ENCODE measurements at places on chromosomes 5 and 9.

- DNase-seq, result no peak
These were observed 50.3 kb downstream of the GNAQ start for GRCh38 chr9:77981332-77981731.

GRCh38 chr5:53430618-53431252 is 49.7 kb upstream of the FST start:
- no peak for DNase-seq

- no peak for DNase-seq
These were observed 107.4 kb upstream of the LARP1 start for GRCh38 chr5:154647761-154648145.

- DNase-seq, result no peak
These were observed 12.8 kb downstream of the MRPL36 start for GRCh38 chr5:1786621-1787471.

DNA sequence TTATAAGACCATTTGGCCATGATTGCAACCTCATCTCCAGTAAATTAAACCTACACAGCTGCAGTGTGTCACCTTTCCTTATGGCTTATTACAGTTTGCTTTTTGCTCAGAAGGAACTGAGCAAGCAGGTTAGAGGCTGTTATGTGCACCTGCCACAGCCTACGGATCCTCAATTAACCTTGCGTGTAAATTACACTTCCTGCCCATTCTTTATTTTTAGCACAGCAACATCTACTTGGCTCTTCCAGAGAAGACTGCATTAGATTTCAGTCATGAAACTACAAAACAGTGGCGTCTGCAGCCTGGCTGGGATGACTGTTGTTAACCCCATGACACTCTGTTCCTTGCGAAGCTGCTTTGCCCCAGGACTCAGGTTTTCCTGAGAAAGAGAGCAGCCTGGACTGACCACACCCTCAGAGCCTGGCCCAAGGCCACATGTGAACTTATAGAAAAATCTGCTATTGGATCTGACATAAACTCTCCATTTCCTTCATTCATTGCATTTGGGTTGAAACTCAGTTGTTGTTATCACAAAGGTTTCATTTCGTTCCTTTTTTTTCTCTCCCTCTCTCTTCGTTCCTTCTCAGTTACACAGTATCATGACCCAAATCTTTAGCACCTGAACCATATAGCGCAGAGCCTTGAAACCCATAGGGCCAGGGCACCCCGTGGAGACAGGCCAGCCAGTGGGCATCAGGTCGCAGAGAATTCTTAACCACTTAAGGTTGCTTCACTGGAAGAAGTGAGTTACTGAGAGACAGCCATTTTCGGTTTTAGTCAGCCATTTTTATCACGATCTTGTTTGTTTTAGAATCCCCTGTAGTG is 138.6 kb downstream of the PALM2AKAP2 start:
- DNase-seq, result no peak

DNA sequence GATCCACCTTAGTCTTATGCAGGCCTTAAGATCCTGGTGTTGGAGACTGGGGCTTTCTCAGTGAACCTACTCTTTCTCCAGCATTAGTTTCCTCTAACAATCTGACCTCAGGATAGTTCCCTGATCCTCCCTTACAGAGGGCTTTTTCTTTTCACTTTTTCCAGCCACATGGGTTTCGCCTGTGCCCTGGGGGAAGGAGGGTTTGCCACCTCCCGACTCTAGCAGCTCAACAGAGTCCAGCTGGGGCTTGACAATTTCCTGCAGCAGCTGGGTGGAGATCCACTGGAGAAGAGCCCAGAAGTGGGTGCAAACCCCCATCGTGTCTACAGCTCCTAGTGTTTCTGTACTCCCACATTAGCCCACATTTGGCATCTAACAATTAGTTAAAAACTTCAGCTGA is 7.6 kb upstream of the TMEM252 start:
- DNase-seq, result no peak

GRCh38 chr5:58490402-58491050 is 709 bp upstream of the GAPT start:
- no peak for DNase-seq

DNA sequence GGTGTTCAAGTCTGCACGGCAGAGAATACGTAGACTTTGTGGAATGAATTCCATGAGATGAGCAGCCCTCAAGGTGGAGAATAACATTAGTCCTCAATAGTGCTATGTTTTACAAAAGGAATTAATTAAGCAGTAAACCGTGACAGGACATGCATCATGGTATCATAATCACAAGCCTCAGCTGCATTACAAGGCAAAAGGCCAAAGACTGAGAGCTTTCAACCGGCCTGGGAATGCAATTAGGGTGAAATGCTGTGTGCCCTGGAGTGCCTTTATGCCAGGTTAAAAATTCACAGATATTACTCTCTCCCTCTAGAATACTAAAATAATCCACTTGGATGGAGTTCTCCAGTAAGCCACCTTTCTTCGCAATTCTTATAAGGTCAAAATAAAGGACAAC is 270.6 kb downstream of the MLLT3 start:
- no peak for DNase-seq

DNA sequence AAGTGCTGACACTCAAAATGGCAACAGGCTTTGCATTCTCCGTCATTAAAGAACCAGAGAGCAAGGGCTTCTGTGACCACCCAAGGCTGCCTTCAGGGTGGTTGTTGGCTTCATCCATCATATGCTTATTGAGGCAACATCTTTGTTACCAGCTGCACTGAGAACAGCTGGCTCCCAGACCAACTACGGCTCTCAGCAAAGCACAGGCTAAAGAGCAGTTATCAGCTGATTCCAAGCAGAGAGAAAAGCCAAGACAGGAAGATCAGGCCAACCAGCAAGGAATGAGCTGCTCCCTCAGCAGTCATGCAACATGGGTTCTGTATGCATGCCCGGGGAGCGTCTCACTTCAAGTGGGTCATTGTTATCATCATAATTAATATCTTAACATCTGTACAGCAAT is 358.9 kb downstream of the ACTL7B start:
- no peak for DNase-seq

GRCh38 chr5:163306421-163306820 is 131.0 kb upstream of the CCNG1 start:
- DNase-seq, result no peak

DNA sequence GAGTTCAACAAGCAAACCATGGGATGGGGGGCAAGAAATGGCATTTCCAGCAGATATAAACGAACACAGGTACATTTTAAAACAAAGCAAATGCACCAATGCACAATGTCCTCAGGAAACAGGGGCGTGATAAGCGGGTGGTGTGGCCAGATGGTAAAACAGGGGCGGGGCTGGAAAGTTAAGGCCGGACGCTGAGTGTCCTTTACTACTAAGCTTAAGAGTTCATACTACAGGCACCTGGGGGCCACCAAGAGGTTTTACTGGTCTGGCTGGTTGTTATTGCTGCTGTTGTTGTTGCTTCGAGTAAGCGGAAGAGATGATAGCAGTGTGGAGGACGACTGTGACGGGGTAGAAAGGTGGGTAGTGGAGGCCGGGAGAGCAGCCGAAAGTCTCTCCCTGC is 99.8 kb downstream of the ATPSCKMT start:
- DNase-seq, result no peak

DNA sequence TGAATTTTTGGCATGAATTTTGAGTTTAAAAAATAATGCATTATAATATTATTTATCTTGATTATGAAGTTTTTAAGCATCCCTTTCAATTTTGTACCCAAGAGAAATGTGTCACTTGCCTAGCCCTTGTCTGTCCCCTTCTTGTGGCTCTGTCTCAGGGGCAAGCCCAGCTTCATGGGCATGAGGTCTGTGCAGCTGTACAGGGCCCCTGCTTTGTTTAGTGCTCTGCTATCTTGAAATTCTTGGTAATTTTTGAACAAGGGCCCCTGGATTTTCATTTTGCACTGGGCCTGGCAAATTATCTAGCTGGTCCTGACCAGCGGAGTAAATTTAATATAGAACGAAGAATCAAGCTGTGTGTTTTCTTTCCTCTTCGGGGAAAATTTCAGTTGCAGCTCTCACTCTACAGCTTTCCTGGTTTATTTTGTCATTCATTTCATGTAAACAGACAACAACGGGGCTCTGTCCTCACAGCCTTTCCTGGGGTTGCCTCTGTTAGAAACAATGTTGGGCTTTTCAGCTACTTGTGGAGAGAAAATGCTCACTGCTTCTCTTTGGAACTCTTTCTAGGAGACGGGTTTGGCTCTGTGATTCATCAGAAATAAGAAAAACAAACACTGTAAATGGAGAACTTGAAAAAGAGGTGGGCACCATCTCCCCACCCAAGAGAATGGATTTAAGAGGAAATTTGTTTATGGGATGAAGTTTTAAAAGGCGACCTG is 41.1 kb downstream of the LIX1 start:
- no peak for DNase-seq

GRCh38 chr5:45105491-45105994 is 296.8 kb downstream of the MRPS30 start:
- DNase-seq, result no peak

DNA sequence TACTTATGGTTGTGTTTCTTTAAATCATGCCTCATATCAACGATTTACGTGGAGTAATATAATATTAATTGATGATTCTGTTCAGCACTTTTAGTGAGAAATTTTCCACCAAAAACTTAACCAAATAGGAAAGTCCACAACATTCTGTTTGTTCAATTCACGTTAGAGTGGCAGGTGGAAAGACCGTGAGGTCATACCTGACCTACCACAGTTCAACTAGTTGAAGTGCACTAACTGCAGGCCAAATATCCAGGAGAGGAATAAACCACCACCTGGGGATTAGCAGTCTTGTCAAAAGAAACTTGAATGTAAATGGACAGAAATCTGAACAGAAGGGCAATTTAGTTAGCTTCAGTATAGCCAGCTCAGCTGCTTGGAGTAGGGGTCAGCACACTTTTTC is 577.7 kb downstream of the KIF4B start:
- no peak for DNase-seq

- no peak for DNase-seq
These were observed 84.7 kb upstream of the TNFSF8 start for GRCh38 chr9:115015018-115015635.

GRCh38 chr5:95113489-95113888 is 171.4 kb downstream of the MCTP1 start:
- no peak for DNase-seq

DNA sequence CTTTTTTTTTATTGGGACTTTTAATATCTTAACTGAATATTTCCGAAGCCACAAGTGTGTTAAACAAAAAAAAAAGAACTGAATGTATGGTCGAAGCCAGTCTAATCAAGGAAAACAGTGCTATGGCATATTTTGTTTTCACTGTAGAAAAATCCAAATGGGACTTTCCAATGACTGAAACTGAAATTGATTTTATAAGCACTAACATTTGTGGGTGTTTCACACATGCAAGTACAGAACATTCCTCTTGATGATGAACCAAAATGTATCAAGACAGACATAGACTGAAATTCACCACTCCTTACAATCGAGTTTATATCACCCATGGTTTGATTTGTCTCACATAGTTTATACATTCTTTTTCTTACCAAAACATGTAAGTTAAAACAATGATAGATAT is 1026.8 kb downstream of the CDH18 start:
- no peak for DNase-seq

- DNase-seq, result no peak
These were observed 55.7 kb upstream of the SYNPO start for GRCh38 chr5:150584556-150585335.

DNA sequence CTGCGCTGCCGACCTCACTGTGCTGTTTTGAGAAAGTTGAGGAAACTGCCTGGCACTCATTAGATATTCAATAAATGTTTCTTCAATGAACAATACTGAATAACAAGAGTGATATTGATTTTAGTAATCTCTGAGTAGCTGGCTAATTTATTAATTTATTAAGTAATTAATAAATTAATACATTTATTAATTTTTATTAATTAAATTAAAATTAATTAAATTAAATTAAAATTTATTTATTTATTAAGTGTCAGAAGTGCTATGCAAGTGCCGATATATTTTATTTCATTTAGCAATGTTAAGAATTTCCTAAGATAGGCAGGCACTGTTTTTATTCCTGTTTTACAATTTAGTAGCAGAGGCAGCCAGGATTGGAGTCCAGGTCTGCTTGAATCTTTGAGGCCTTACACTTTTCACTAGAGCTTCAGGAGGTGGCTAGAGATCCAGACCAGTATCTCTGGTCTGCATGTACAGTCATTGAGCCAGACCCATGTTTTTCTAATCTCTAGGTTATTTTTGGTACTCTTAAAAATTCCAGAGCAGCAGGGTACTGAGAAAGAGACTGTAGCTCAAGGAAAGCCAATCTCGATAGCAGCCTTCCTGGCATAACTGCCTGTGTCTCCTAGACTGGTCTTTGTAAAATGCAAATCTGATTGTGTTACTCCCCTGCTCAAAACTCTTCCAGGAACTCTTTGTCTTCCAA is 109.2 kb downstream of the ARHGEF28 start:
- no peak for DNase-seq

- peak; percentile 51 for DNase-seq
These were observed at the start of gene FRMPD1 for GRCh38 chr9:37650873-37651768. Gene FRMPD1 (plus strand): TSS chr9:37650954. CDS start chr9:37692642, 41,688 bp downstream.

- no peak for DNase-seq
These were observed 20.7 kb downstream of the TCF7 start for GRCh38 chr5:134135091-134135655.

DNA sequence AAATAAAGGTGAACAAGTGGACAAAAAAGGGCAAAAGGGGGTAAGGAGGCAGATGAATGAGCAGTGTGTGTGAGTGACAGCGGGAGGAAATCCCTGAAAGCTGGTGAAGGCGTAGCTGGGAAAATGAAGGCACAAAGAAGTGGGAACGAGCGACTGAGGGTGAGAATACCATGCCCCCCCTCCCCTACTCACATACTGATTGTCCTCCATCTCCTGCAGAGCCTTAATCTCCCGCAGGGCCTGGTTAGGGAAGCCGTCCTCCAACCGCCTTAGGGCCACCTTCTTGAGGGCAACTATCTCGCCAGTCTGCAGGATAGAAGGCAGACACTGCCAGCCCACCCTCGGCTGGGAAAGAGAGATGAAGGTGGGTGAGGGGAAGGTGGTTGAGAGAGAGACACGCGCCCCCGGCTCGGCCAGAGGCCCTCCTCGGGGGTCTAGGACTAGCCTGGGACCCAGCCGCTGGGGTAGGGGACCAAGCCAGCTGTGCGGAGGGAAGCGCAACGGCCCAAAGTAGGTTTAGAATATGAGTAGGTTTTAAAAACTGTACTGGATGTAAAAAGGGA is 522 bp downstream of the CDK20 start:
- DNase-seq, result no peak

GRCh38 chr5:32109236-32109635 is 64.9 kb downstream of the GOLPH3 start:
- no peak for DNase-seq

GRCh38 chr9:105757496-105758251 is 63.3 kb downstream of the TMEM38B start:
- DNase-seq, result no peak

DNA sequence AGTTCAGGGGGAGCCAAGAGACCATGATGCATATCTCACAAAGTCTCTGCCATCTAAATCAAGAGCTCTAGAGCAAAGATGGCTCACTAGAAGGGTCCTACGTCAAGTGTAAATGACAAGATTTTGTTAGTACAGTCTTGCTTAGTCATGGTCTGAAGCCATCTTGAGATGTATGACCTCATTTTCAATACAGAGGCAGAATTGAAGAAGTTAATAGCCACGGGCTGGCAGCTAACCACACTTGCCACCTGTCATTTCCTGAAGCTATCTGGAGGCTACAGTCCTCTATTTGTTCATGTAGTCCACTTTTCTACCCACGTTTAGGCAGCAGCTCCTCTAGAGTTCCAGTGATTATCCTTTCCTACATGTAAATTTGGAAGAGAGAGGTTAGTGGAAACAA is 231.7 kb upstream of the CDH12 start:
- no peak for DNase-seq

GRCh38 chr9:24132244-24132643 is 306.2 kb upstream of the ELAVL2 start:
- no peak for DNase-seq

GRCh38 chr9:18994263-18994916 is 38.6 kb downstream of the SAXO1 start:
- DNase-seq, result no peak
